Right kidney (tissue), 9 donors: ENCODE measurements at places on chromosomes 16 and 17.

DNA sequence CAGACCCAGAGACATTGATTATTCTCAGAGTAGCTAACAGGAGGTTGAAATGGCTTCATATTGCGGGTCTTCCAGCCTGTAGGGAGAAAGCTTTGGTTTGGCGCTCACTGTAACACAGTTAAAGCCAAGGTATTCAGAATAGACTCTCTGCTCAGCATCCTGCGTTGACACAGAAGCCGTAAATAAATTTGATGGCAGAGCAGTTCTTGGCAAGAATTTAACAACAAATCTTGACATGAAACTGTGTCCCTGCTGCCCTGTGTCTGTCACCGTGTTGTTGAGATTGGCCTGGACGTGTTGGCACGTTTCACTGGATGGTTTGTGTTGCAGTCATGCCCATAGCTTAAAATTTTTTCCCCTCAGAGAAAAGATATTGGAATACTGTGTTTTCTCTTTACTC, 359.6 kb downstream of the SNX29 start:
- DNase-seq: no peak

- DNase-seq: no peak
Measured at GRCh38 chr16:66652661-66653360, 43.7 kb downstream of the CMTM4 start.

DNA sequence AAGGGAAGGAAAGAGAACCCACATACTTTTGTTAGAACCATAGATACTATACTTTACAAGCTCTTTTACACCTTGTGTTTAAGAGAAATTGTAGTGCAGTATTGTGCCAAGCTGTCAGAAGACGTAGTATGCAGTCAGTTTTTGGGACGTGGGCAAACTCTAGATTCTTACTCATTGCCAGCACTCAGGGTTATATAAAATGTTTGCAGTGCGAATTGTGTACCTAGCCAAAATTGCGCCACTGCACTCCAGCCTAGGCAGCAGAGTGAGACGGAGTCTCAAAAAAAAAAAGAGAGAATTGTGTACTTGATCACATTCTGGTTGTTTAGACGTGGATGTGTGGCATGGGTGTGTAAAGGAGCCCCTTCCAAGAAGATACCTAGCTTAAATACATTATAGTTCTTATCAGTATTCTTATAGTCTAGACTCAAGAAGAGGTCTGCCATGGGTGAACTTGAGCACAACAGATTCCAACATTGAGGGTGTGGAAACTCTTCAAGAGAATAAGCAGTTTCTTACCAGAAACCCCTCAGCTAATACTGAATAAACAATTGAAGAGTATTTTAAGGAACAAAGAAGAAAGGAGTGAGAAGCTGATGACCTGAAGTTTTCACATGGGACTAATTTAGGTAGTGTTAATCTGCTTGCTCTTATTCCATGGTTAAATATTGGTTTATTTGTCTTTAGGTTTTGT, 27.4 kb upstream of the MRC2 start:
- no peak for DNase-seq

GRCh38 chr17:39517224-39517623, 55.9 kb downstream of the CDK12 start:
- DNase-seq: no peak

DNA sequence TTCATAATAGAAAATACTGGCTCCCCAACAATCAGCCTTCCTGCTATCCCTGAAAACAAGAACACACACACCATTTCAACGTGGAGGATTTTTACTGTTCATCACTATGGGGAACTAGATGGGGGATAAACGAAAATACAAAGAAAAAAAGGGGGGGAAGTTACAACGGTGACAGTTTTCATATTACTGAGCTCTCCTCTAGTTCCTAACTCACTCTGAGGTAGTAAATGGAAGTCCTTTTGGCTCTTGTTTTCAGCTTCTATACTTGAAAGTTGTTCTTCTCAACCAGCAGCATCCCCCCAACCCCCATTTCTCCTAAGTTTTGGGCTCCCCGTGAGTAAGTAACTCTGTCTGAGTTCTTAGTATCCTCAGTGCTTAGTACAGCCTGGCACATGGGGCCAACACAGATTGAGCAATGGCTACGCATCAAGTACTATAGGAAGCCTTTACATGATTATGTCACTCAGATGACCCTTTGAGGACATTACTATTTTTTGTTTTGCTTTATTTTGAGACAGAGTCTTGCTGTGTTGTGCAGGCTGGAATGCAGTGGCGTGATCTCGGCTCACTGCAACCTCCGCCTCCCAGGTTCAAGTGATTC, 4.2 kb upstream of the CORO7 start:
- no peak for DNase-seq

DNA sequence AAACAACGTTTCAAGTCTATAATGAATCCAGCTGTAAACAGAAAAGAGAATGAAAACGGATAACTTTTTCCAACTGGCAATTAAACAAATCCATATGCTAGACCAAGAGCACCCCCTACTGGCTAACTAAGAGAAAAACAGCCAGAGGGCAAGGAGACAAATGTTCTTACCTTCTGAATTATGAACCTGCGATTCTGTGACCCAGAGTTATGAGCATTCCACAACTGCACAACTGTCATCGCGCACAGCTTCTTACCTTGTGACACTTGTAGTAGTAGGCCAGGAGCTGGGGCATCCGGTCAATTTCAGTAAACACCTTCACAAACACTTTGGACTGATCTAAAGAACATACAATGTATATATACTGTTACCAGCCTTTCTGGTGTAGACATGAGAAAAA, 18.6 kb downstream of the COG7 start:
- DNase-seq: peak; percentile 33

GRCh38 chr16:66369055-66369592, 2.6 kb downstream of the CDH5 start:
- no peak for DNase-seq

DNA sequence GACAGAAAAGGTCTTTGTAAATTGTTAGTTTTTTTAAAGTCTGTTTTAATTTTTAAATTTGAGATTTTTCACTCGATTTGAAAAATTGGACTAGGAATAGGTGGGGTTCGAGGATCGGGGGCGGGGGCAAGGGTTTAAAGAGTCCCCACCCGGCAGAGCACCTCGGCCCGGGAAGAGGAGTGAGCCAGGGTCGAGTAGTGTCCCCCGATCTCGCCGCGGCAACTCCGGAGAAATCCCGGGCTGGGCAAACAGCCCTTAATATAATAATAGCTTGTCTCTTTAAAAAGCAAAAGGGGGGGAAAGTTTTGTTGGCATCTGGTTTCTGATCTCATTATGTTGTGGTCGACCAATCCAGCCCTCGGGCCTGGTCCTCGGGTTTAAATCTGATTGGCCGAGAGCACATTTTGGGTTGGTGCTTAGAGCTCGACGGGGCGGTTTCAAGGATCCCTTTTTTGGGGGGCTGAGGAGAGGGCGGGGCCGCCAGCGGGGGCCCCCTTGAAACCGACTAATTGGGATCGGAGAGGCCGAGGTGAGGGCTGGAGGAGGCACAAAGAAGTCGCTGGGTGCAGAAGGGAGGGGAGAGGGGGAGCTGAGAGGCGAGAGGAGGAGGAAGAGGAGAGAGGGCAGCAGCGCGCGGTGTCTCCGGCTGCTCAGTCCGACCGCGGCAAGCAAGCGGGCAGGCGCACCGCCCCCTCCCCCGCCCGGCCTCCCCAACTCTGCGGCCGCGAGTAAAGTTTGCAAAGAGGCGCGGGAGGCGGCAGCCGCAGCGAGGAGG, at the start of gene FZD2:
Gene FZD2, plus strand, starts transcription at position 653 of the 775 bp plus-strand sequence. CDS start 205 bp downstream, outside the sequence.
- peak; percentile 92 for DNase-seq

DNA sequence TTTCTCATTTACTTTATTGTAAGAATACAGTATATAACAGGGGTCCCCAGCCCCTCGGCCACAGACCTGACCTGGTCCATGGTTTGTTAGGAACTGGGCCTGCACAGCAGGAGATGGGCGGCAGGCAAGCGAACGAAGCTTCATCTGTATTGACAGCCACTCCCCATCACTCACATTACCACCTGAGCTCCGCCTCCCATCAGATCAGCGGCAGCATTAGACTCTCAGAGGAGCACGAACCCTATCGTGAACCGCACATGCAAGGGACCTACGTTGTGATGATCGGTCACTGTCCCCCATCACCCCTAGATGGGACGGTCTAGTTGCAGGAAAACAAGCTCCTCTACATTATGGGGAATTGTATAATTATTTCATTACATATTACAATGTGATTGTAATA, 410.6 kb downstream of the SLC39A11 start:
- DNase-seq: no peak

DNA sequence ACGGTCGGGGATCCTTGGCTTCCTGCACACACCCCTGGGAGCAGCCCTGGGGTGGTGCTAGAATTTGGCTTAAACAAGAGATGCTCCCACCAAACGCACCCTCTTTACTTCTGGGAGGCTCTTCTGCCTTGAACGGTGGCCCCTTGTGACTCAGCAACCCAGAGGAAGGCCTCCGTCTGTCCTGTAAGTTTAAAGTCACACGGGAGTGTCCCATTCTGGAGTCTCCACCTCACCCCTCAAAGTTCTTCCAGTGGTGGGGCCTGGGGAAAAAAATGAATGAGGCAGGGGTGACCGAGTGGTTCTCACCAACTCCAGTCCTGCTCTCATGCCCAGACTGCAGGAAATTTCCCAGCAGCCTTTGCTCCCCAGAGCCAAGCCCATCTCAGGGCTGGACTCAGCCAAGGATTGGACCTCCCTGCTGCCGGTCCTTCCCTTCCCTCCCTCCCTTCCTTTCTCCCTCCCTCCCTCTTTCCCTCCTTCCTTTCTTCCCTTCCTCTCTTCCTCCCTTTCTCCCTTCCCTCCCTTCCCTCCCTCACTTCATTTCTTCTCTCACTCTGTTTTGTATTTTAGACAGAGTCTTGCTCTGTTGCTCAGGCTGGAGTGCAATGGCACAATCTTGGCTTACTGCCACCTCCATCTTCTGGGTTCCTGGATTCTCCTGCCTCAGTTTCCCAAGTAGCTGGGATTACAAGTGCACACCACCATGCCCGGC, 11.4 kb downstream of the ITGAD start:
- no peak for DNase-seq

GRCh38 chr16:7167626-7168025, 165.0 kb upstream of the RBFOX1 start:
- DNase-seq: no peak

GRCh38 chr17:18117982-18118975, 9.7 kb downstream of the MYO15A start:
- no peak for DNase-seq

DNA sequence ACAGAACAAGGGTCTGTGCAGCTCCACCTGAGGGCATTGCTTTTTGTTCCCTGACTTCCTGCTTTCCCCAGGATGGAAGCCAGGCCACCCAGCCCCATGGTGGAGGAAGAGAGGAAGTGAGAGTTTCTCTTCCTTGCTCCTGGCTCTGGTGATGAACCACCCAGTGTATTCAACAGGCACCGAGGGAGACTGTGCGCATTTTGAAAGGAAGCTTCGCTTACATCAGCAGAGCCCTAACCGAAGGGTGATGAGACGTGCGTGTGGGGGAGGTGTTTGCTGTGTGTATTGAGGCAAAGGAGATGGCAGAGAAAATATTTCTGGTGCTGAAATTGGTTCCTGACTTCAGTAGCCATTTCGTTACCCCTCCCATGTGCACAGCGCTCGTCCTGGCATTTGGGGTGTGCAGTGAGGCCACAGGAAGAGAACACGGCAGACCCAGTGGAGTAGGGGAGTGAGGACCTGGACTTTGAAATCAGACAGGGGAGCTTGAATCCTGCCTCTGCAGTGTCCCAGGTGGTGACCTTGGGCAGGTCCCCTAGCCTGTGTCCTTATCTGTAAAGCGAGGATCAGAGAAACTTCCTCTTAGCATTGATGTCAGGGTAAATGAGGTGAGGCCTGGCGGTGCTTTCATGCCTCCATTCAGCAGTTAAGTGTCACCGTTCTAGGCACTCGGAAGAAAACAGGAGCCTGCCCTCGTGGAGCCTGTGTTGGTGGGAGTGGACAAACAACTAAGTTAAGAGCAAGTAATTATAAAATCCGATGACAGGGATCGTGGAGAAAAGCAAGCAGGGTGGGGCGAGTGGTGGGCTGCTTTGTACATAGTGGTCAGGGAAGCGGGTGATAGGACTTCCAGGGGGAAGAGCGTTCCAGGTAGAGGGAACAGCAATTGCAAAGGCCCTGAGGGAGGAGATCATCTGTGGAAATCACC, 7.4 kb downstream of the CMIP start:
- DNase-seq: no peak

DNA sequence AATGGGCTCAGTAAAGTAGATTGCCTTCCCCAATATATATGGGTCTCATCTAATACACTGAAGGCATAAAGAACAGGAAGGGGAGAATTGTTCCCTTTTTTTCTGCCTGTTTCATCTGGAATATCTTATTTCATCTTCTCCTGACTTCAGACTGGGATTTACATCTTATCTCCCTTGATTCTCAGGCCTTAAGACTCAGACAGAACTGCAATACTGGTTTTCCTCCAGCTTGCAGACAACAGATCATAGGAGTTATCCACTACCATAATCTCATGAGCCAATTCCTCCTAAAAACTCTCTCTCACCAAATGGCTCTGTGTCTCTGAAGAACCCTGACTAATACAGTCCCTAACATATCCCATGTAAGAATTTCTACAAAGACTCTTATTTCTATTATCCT, 390.7 kb downstream of the CDH8 start:
- DNase-seq: no peak

- no peak for DNase-seq
Measured at GRCh38 chr17:45826919-45827588, 17.6 kb upstream of the SPPL2C start.

DNA sequence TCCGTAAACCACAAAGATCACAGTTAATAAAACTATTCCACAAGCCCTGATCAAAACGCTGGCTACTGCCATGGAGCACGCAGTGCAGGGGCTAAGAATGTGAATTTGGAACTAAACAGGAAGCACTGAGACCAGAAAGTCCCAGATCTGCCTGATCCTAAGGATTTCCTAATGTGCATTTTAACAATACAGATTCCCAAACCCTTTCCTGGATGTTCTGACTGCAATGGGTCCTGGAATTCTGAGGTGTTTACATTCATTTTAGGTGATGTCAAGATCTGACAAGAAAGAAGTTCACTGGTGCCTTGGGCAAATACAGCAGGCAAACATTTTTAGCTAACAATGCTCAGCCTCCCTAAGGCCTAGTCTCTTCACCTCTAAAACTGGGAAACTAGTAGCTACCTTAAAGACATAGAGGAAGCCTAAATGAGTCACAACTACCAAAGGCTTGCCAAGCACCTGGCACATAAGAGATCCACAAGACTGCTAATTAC, 10.3 kb downstream of the NSMCE1 start:
- DNase-seq: no peak

- DNase-seq: no peak
Measured at GRCh38 chr16:90032674-90033331, 13.5 kb upstream of the DBNDD1 start.
